Foreskin fibroblast (primary cell): ENCODE measurements at places on chromosomes 1 and 21.

DNA sequence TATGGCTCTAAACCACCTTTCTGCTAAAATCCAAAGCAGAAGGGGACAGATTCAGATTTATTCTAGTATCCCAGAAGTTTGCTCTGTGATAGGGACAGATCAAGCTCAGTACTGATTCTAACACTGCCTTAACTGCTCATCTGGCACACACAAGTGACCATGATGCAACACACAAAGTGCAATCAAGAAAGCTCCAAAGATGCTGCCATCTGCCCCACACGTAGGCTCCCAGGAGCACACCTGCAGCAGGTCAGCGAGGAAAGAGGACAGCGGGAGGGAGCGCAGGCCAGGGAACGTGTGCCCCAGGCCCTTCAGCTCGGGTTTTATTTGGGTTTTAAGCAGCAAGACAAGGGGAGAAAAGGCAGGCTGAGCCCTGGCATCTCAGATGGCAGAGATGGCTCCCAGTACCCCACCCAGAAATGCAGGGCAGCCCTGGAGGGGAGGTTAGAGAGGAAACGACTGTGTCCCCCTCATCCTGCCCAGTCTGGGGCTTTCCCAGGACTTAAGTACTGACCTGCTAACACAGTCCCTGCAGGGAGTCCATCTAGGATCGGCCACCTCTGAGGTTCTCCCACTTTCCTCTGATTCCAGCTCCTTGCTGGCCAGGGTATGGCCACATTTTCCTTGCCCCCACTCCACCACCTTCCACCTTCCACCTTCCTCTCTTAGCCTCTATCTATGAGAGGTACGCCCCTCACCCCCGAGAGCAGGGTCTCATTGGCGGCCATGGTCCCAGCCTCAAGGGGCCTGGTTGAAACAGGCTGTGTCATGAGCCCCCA is 1.2 kb downstream of the TRIM11 start:
- DNase-seq, result no peak

GRCh38 chr1:247829656-247830055 is 5.7 kb upstream of the OR14A16 start:
- no peak for DNase-seq

GRCh38 chr1:109649491-109649914 is 6.4 kb upstream of the GSTM4 start:
- peak; percentile 77 for DNase-seq

DNA sequence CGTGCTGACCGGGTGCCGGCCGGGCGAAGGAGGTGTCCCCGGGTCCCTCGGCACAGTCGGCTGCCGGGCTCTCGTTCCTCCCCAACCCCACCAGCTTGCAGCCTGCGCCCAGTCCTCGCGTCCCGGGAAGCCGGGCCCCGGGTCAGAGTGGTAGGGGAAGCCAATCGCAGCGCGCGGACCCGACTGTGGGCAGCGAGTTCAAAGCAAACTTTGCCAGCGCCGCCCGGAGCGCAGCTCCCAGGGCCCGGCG is 328 bp downstream of the MYCL start:
- no peak for DNase-seq

DNA sequence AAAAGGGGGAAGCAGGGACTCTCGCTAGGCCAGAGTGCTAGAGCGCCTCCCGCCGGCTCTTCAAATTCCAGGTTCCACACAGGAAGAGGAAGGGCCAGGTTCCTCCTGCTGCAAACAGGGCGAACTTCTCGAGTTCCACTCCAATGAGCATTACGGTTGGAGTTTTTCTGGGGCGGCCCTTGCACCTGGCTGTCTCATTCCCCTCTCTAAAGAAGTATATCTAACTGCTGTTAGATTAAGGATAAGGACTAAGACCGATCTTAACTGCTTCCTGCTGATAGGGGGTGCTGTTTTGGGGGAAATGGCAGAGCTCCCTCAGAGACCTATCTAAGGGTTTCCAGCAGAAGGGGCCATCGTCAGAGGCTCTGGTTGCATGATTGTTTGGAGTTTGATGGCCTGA is 138.0 kb downstream of the RABGAP1L start:
- DNase-seq, result no peak

- DNase-seq, result peak; percentile 30
These were observed 2.2 kb downstream of the TLR5 start for GRCh38 chr1:223140611-223141405.

GRCh38 chr1:226798427-226799411 is 59.6 kb upstream of the ITPKB start:
- DNase-seq, result no peak
